Muscle of leg (tissue), 16 donors: ENCODE measurements at places on chromosomes 3 and 15. TPM values are rescaled to one million over a fixed set of nuclear protein-coding genes. Genes with fewer than 3 reads are reported as not detected.

- H3K27me3 ChIP-seq: no peaks in the 10 kb centered on the region
- H3K4me1 ChIP-seq: no peaks in the 10 kb centered on the region
- peak; percentile 61 for DNase-seq
- no peak overlapping the region for H3K4me3 ChIP-seq
- H3K27ac ChIP-seq: no peak overlapping the region
Measured at GRCh38 chr3:150736316-150736719, 26.7 kb downstream of the SIAH2 start.

Gene WDR53
- total RNA-seq: 6.8 TPM

DNA sequence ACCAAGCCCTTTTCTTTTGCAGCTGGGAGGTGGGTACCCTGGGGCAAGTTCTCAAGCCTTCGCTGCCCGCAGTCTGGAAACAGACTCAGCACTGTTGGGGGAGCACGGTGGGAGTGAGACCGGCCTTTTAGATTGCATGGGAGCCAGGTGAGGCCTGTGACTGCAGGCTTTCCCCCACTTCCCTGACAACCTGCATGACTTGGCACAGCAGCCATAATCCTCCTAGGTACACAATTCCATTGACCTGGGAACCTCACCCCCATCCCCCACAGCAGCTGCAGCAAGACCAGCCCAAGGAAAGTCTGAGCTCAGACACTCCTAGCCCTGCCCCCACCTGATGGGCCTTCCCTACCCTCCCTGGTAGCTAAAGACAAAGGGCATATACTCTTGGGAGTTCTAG is 52.2 kb upstream of the CCDC80 start:
- H3K27ac ChIP-seq: no peak overlapping the region
- peaks cover 4% of the 10 kb centered on the region for H3K4me1 ChIP-seq
- no peaks in the 10 kb centered on the region for H3K36me3 ChIP-seq
- no peaks in the 10 kb centered on the region for H3K27me3 ChIP-seq

DNA sequence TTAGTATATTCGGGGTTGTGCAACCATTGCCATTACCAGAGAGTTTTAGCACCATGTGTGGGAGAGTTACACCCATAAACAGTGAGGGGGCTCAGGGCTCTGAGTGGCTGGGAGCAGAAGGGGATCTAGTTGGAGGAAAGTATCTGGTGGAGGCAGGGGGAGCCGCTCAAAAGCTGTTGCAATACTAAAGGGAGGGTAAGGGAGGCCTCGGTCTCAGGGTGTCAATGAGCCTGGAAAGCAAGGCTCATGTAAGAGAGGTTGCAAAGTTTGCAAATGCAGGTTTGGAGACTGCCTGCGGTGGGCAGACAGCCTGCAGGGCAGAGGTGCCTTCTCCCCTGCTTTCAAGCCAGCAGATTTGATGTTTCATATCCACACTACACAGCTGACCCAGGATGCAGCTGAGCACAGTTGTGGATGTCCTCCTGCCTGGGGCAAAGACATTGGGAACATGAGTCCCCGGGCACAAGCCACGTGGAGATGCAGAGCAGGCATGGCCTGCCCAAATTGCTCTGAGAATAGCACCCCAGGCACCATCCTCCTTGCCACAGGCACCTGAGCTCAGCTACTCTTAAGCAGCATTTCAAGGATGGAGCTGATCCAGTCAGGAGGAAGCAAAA is 181.4 kb downstream of the TLE3 start:
- H3K4me3 ChIP-seq: no peak overlapping the region
- no peaks in the 10 kb centered on the region for H3K36me3 ChIP-seq
- H3K4me1 ChIP-seq: peaks cover 2% of the 10 kb centered on the region
- H3K27ac ChIP-seq: no peak overlapping the region
- H3K27me3 ChIP-seq: no peaks in the 10 kb centered on the region
- DNase-seq: no peak

Gene ATOSA
- 16.5 TPM for total RNA-seq

DNA sequence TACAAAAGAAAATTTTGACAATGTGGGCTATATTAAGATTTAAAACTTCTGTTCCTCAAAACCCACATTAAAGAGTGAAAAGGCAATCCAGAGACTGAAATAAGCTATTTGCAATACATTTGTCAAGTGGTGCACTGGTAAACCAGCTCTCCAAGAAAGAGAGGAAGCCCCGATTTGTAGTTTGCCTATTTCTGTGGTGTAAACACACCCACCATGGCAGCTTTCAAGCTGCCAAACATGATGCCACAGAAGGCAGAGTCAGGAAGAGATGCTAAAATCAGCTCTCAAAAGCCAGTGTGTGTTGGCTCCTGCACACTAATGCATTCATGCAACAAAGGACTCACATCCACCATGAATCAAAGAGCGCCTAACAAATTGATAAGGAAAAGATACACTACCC is 17.5 kb downstream of the RFTN1 start:
- H3K4me3 ChIP-seq: no peak overlapping the region
- DNase-seq: no peak
- H3K4me1 ChIP-seq: peaks cover 3% of the 10 kb centered on the region
- H3K27ac ChIP-seq: no peak overlapping the region
- peaks cover 11% of the 10 kb centered on the region for H3K36me3 ChIP-seq

DNA sequence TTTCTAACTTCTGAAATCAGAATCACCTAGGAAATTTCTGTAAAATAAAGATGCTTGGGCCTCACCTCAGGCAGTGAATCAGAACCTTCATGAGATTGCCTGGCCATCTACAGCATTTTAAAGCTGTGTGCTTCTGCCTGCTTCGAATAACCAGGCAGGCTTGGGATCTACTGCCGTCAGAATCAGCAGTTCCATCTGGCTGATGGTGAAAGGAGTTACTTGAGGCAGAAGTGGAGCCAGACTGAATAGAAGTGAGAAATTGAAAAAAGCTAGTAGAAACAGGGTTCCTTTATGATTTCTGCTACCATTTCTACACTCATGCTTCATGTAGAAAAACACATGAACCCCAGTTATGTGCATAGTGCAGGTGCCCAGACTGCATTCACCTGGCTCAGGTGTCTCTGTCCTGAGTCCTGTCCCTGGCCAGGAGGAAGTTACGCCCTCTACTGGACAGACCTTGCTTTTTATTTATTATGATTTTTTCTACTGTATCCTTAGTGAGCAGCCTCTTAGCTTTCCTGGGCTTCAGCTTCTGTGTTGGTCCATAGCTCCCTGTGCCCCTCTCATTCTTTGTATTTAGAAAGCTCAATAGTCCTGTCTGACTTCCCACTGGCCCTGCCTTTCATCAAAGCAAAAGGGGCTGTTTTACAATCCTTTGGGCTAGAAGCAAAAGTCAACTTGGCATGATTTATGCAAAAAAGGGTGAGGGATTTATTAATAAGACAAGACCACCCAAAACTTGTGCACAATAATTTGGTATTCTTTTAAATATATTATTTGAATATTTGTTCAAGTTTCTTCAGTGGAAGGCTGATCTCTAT is 200.8 kb upstream of the GOLGA6L4 start:
- no peak overlapping the region for H3K4me3 ChIP-seq
- peak; percentile 23 for DNase-seq
- H3K36me3 ChIP-seq: peaks cover 6% of the 10 kb centered on the region
- H3K4me1 ChIP-seq: no peaks in the 10 kb centered on the region

Gene HRG
- 0.04 TPM for total RNA-seq

- H3K4me1 ChIP-seq: no peaks in the 10 kb centered on the region
- no peak overlapping the region for H3K27ac ChIP-seq
- no peak overlapping the region for H3K4me3 ChIP-seq
- no peaks in the 10 kb centered on the region for H3K36me3 ChIP-seq
Measured at GRCh38 chr3:196341137-196341536, 2.9 kb upstream of the TM4SF19 start.

Gene DUOXA2
- total RNA-seq: not detected

Gene CYB561D2
- total RNA-seq: 8.3 TPM

DNA sequence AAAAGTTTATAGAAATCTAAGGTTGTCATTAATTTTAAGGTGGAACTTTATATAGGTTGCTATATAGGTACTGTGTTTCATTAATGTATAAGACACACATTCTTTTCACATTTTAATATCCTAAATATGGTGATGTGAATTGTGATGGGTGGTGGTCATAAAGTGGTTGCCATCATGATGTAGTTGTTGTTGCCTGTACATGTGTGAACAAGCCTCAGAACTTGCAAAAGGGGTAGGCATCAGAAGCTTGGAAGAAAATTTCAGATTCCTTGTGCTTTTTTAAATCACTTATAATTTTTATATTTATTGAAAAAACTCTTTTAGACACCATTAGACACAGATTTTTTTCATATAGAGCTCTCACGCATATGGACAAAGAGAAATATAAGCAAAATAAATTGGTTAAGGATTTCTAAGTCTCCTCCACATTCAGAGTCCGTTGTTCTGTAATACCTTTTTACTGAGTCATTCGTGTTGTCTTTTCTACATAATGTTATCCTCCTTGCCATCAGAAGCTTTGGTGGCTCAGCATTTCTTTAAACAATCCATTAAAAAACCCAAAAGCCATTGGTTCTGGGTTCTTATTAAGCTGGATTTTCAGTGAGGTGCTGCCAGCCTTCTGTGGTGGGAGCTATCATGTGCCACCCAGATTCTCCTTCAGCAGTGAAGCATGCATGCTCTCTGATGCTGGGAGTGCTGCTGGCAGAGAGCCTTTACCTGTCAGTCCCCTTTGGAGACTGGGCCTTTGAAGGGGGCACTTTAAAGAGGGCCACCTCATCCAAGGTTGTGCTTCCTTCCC is 140.4 kb upstream of the GALNT15 start:
- H3K27me3 ChIP-seq: no peaks in the 10 kb centered on the region
- DNase-seq: no peak
- no peaks in the 10 kb centered on the region for H3K4me1 ChIP-seq
- H3K4me3 ChIP-seq: no peak overlapping the region
